SW 1271 (cell line): ENCODE measurements at places on chromosomes 2 and 18.

- no peak for DNase-seq
These were observed 190.7 kb upstream of the CCDC68 start for GRCh38 chr18:55149994-55150393.

DNA sequence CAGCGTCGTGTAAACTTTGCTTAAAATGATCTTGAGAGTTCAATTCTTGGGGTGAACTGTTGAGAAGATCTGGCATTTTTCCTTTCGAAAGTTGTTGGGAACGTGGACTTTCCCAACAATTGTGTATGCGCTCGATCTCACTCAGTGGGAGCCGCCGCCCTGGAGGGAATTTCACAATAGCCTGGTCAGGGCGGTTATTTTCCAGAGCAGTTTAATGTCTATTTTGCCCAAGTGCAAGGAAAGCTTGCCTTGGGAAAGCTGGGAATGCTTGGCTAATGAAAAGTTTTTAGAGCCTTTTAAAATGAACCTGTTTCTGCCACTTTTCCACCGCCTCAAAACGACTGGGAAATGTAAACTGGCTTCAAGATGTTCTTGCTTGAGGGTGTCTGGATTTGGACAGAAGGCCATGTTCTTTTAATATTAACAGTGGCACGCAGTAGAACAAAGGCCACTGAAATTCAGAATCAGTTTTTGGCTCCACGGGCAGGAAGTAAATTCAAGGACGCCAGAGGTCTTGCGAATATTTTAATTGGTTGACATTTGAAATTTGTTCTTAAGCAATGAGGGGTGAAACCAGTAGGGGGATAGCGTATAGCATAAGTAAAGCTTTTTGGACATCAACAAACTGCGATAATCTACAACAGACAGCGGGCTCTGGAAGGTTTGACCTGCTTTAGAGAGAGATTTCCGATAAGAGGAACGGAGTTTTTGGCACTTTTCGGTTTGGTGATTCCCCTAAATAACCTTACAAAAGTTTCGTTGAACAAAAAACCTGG, 1.2 kb downstream of the CFLAR start:
- DNase-seq = peak; percentile 88

GRCh38 chr2:119198240-119198840, 25.3 kb upstream of the STEAP3 start:
- no peak for DNase-seq

DNA sequence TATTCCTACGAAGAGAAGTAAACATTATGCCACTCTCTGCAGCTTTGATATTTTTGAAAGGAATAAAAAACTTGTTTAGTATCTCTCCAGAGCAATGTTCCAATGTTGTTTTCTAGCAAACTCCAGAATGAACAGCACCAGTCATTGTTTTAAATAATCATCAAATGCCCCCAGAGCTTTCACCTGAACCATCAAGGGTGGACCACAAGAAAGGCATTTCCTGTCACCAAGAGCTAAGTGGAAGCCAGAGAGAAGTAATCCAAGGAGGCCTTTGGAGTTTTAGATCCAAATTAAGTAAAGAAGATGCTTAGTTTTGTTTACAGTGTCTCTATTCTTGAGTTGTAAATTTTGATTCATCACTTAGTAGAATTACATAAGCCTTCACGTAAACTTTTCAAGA, 559.0 kb downstream of the ARHGAP15 start:
- DNase-seq = no peak

DNA sequence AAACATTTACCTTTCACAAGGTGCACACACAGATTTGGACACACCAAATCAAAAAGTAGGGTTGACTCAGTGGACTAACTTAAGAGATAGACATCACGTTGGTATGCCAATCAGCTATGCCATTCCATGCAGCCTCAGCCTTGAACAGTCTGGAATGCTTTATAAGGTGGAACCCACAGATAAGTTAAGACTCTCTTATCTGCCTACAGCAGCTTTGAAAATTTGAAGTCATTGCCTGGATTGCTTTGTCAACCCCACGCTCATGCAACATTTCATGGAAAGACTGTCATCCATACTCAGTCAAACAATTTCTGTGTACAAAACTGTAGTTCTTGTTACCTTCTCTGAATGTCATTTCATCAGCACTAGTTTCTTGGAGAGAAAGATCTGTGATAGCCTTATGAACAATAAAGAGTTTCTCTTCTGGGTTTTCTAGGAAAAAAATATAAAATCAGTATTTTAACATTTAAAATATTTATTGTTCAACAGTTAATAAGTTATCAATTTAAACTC, 1.2 kb downstream of the ERMN start:
- DNase-seq = no peak

DNA sequence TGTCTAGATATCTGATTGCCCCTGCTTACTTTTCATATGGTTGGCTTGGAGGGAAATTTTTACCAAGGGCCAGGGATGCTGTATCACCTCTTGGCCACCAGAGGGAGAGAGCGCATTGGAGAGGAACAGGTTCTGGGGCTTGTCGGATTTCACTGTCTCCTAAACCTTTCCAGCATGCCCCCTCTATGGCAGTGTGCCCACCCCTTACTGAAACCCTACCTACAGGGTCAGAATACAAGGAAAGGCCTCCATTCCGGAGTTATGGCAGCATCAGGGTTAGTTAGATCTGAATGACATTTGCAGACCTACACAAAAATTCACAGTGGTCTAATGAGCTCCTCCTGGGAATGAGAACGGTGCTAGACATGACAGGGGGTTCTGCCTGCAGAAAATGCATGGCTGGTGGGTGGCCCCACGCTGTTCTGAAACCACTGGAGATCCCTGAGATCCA, 5.8 kb downstream of the SLC14A2 start:
- no peak for DNase-seq

DNA sequence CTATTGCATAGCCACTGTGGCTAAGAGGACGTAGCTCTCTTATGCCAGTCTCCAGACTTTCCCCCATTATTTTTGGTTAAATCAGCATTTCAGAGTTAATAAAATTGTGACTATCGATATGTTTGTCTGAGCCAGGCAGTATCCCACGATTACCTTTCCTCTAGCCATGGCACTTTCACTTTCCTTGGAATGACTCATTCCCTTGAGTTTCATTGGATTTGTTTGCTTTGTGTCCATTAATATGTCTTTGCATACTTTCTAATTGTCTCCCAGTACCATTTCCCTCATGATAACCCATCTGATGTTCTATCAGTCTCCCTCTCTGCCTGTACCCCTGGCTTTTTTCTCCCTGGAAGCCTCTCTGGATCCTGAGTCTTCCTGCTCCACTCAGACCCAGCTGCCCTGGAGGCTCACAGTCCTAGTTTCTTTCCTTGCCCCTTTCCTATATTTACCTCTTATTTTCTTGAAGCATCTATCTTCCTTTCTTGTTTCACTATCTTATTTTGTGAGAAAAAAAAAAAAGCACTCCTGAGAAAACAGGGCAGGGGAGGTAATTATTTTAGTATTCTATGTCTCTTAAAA, 126.1 kb downstream of the MTX2 start:
- no peak for DNase-seq

GRCh38 chr2:70753902-70754301, 14.1 kb downstream of the ADD2 start:
- DNase-seq = no peak

GRCh38 chr2:28427741-28428415, 35.2 kb downstream of the FOSL2 start:
- no peak for DNase-seq

DNA sequence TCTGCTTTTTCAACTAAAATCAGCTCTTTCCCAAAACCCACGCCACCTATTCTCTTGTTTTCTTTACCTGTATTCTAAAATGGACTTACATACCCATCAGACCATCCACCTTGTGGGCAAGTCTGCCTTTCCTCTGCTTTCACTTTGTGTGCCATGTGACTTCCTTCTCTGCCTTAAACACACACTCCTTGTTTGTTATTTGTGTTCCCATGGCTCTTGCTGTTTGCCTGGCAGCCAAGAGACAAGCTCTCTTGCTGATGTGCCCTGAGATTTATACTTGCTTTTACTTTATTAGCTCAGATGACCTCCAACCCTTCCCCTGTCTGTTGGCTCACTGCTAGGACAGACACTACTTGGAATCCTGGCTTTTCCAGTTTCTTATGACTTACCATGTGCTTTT, 309.7 kb upstream of the LRRTM4 start:
- DNase-seq = no peak

DNA sequence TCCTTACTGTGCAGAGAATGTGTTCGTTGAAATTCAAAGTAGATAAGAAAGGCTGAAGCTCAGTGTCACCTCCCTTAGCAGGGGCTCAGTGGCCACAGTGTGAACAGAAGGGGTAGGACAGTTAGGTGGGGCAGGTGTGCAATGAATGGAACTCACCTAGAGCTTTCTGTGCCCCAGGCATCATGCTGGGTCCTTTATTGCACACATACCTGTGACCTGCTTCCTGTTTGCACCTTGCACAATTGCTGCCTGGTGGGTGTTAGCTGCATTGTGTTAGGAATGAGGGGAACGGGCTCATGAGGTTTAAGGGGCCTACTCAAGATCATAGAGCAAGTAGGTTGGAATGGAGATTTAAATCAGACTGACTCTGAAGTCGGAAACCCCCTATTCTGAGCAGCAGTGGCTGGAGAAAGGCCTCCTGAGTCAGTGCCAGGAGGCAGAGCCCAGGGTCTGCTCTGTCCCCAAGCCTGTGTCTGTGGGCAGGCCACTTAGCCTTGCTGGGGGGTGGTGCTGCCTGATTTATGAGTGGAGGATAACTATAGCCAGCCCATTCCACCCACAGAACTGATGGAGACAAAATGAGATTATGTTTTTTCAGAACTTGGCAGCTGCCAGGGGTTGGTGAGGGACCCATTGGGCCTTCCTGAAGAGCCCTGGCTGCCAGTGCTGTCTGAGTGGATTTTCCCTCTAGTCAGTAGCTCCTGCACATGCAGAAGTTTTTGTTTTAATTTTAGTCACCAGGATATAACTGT, 76.2 kb downstream of the NPAS2 start:
- no peak for DNase-seq
